ENCODE measurements at places on chromosomes 6 and 20.

DNA sequence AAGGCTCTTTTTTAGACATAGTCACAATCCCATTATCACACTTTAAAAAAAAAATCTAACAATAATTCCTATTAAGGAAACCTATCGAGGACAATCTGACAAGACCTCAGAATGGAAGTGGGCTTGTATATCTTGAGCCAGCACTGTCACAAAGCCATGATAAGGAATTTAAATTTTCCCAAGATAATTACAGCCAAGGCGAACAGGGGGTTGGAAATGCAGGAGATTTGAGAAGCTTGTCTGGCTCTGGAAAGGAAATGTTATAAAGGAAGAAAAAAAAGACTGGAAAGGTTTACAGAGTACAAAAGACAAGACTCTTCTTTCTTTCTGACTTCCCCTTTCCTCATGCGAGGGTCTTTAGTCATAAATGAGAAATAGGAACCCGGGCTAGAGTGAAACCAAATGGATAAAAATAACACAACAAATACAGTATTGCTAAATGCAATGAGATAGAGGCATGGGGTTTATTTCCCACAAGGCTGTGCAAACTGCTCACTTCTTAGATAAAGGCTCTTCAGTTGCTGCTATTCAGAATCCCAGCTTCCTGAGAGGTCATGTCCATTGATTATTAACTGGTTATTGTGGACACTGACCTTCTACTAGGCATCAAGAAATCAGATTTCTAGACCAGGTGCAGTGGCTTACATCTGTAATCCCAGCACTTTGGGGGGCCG lies 13.4 kb upstream of the GHRH start:
- DNase-seq = no peak

- DNase-seq = no peak
These were observed 1089.3 kb upstream of the DEFB115 start for GRCh38 chr20:30168025-30168799.

- DNase-seq = peak; percentile 34
These were observed 971 bp downstream of the NFKBIE start for GRCh38 chr6:44264154-44265006.

DNA sequence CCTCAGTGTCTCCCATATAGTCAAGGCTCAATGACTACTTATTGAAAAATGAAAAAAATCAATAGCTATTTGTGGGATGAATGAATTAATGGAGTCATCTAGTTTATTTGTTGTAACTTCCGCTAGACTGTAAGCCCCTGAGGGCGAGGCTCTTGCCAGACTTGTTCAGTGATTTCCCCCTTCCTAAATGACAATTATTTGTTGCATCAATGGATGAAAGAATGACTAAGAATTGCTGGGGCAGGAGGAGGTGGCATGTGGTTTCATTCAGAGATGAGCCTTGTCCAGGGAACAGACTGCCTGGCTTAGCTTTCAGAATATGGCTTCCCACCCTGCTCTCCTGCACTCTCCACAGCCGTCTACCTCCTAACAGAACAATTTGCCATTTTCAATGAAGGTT lies 1.1 kb upstream of the PRELID3B start:
- no peak for DNase-seq

- no peak for DNase-seq
These were observed 20.3 kb downstream of the EIF2S2 start for GRCh38 chr20:34091637-34092200.

DNA sequence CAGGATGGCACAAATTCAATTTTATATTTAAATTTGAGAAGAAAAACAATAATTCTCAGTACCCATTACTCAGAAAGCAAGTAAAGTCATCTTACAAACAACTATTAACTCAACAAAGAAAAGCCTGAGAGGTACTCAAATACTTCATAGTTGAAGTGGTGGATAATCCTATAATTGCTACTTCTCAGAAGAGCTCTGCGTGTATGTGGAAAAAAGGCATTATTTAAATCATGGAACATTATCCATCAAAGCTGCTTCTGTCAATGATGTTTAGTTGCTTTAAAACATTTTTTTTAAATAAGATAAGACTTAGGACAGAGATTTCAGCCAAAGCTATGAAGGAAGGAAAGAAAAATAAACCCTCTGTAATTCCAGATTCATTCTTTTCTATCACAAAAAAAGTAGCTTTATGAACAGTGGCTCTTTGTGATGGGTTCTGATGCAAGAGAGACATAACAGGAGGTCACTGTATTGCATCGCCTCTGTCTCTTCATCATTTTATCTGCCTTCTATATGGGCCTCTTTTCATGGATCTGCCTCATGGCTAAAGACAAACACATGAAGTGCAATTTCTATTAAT lies 367.9 kb upstream of the SLC35B3 start:
- no peak for DNase-seq

DNA sequence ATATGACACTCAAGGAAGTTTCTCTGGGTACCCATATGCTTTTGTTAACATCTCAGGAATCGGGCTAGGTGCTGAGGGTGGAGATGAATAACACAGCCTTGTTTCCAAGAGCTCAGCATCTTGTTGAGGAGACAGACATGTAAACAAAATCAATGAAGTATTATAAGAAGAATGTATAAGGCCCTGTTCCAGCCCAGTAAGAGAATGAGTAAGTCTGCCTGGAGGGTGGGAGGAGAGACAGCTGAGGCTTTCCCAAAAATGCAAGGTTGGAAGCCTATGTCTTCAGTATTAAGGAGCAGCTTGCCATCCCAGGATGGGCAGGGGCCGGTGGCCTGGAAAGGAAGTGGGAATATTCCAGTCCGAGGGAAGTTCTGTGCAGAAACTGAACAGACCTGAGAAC lies 615.3 kb upstream of the BTBD3 start:
- DNase-seq = no peak

GRCh38 chr6:134962421-134962820 lies 12.5 kb upstream of the ALDH8A1 start:
- no peak for DNase-seq

DNA sequence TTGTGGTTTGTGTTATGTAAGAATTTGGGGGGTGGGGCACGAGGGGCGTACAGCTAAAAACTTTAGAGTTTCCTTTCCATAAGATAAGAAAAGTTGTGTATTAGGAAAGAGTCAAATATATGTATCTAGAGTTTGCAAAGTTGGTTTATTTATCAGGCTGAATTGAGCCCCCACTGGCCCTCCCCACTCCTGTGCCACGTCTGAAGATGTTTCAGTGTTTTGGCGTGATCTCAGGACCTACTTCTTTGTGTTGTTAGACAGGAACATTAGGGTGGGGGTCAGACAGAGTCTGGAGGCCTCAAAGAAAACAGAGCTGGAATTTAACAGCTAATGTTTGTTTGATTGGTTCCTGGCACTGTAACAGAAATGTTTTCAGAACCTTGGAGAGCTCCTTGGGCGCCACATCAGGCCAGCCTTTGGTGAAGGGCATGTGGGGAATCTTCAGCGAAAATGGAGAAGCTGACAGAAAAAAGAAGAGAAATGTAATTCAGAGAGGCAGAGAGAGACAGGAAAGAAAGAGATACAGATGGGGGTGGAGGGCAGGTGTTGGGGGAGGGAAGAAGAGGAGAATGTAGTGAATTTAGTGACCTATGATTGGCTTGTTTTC lies 674 bp downstream of the NRSN1 start:
- no peak for DNase-seq

DNA sequence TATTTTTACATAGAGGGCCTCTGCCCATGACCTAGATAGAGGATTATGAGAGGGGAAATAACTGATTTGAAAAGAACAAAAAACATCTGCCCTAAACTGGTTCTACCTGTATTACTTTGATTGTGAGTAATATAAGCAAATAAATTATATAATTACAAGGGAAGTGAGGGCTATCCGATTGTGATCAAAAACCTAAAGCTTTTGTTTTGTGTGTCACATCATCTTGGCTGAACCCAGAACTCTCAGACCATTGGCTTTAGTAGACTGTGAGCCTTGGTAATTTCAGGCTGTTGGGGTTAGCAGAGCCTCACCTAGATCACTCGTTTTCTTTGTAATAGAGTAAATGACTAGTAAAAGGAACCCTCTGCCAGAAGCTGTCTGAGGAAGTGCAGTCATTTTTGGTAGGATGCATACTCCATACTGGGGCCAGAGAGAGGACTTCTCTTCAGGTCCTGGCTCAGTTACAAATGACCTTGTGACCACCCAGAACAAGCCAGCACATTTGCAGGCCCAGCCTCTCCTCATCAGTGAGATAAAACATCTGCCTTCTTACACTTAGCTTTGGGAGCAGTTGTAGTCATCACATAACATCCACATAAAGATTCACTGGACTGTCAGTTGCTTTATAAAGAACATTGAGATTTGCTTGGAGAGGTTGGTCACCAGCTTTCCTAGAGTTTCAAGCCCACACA lies 13.5 kb downstream of the STK35 start:
- no peak for DNase-seq

GRCh38 chr6:30450909-30451841 lies 38.1 kb upstream of the HLA-E start:
- DNase-seq = no peak

- DNase-seq = no peak
These were observed 28.3 kb downstream of the MEP1A start for GRCh38 chr6:46821458-46821881.

DNA sequence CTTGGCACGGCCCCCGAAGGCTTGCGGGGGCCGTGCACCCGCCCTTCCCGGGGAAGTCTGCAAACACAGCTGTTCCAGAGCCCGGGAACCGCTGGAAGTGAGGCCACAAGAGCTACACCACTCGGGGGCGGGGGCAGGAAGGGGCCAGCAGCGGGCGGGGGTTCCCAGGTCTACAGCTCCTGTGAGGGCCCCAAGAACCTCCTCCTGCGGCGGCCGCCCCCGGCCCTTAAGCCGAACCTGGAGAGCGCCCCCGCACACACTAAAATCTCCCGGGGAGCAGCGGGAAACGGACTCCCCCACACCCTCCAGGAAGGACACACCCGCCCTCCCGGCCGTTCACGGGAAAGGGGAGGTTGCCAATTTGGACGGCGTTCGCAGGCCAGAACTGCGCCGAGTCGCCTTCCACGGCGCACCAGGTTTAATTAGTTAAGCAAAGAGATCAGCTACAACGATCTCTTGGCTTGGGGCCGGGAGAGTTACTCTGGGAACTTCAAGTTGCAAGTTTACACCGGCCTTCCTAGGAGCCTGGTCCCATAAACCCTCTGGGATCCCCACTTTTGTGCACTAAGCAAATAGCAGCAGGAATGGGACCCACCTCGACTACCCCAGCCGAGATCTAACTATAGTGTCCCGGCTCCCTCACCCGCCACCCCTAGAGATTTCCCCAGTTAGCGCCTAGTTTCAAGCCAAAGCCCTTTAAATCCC lies 1.7 kb downstream of the JAG1 start:
- no peak for DNase-seq

DNA sequence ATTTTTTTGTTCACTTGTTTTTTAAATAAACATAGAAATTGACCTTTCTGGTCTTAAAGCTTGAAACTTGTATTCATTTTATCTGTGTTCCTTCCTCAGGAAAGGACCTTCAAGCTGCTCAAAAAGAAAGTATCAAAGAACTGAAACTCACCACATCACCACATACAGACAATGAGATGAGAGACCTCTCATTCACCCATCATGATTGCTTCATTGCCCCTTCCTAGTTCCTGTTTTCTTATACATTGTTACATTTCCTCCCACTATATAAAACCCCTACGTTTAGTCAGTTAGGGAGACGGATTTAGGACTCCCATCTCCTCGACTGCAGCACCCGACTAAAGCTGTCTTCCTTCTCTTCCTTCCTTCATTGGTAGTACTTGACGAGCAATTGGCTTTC lies 180.5 kb upstream of the OPRM1 start:
- no peak for DNase-seq

GRCh38 chr6:77105091-77105490 lies 358.2 kb downstream of the HTR1B start:
- no peak for DNase-seq

GRCh38 chr6:169085466-169085865 lies 168.2 kb downstream of the THBS2 start:
- DNase-seq = no peak

GRCh38 chr6:12899046-12899833 lies 182.7 kb downstream of the PHACTR1 start:
- DNase-seq = no peak

- DNase-seq = no peak
These were observed 74.1 kb downstream of the HIVEP2 start for GRCh38 chr6:142870787-142871415.

GRCh38 chr6:168708526-168708925 lies 267.5 kb downstream of the SMOC2 start:
- DNase-seq = no peak

- DNase-seq = no peak
These were observed 39.8 kb downstream of the SNX5 start for GRCh38 chr20:17928633-17929311.

- DNase-seq = no peak
These were observed 671 bp downstream of the EFHC1 start for GRCh38 chr6:52420668-52421358.

- no peak for DNase-seq
These were observed 57.4 kb downstream of the B4GALT5 start for GRCh38 chr20:49656304-49656703.

GRCh38 chr6:336159-337114 lies 44.1 kb downstream of the DUSP22 start:
- DNase-seq = no peak

DNA sequence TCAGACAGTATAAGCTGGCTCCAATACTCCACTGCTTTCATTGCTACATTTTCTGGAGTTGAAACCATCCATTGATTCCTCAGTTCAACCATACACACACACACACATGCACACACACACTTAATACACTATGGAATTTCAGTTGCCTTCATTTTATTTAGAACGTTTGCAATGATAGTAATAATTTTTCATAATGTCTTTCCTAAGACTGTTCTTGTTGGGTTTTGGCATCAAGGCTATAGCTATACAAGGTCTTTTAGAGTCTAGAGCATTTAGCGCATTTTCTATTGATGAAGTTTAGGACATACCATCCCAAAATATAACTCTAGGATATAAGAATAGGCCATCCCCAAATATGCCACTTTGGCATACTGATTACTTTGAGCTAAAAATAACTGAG lies 15.5 kb upstream of the TPD52L1 start:
- DNase-seq = no peak

- peak; percentile 37 for DNase-seq
These were observed 130.3 kb upstream of the BTN3A2 start for GRCh38 chr6:26234421-26235301.
